ENCODE measurements at places on chromosomes 4 and X. TPM values are rescaled to one million over a fixed set of nuclear protein-coding genes. Genes with fewer than 3 reads are reported as not detected.

Gene MAP7D3
- total RNA-seq: 20.5 TPM

Gene FGFR3
- total RNA-seq: 0.21 TPM

Gene MAGEA8
- not detected for total RNA-seq

DNA sequence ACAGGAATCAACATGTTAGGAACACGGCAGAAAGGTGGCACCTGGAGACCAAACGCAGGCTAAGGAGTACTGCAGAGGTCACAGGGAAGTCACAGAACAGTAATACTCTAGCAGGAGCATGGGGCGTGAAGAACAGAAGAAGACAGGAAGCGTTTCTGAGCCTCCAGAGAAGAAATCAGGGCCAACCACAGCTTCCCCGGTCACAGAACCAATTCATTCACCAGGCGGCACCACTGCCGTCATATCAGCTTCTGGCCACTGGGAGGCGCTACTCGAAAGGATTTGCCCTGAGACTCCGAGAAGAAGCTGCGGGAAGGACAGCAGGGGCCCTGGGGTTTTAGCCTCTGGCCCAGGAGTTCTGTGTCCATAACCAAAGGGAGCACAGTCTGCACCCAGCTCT lies 78.0 kb upstream of the DRD5 start:
- H3K27me3 ChIP-seq: no peaks in the 10 kb centered on the region
- peaks cover 11% of the 10 kb centered on the region for H3K4me1 ChIP-seq
- peak; percentile 86 for DNase-seq
- H3K27ac ChIP-seq: no peak overlapping the region
- no peak overlapping the region for H3K4me3 ChIP-seq

- no peaks in the 10 kb centered on the region for H3K36me3 ChIP-seq
- no peaks in the 10 kb centered on the region for H3K4me1 ChIP-seq
- peaks cover 1% of the 10 kb centered on the region for H3K27me3 ChIP-seq
- DNase-seq: no peak
- no peak overlapping the region for H3K4me3 ChIP-seq
These were observed 81.0 kb upstream of the ARMCX2 start for GRCh38 chrX:101740642-101741041.

DNA sequence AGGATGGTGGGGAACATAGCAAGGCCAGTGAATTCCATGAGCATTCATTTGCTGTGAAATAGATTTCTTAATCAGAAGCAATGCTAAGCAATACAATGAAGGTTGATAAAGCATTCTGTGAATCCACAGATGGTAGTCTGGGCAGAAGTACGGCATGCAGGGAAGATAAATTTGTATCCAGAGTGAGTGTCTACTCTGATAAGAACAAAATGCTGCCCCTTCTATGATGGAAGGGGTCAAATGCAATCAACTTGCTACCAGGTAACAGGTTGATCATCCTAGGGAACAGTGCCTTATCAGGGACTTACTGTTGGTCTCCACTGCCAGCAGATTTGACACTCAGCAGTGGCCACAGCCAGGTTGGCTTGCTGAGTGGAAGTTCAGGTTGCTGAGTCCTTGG lies 189.4 kb downstream of the MAB21L2 start:
- no peak for DNase-seq
- H3K27me3 ChIP-seq: no peaks in the 10 kb centered on the region
- H3K4me3 ChIP-seq: no peak overlapping the region
- H3K4me1 ChIP-seq: peaks cover 14% of the 10 kb centered on the region
- H3K36me3 ChIP-seq: peaks cover 11% of the 10 kb centered on the region

DNA sequence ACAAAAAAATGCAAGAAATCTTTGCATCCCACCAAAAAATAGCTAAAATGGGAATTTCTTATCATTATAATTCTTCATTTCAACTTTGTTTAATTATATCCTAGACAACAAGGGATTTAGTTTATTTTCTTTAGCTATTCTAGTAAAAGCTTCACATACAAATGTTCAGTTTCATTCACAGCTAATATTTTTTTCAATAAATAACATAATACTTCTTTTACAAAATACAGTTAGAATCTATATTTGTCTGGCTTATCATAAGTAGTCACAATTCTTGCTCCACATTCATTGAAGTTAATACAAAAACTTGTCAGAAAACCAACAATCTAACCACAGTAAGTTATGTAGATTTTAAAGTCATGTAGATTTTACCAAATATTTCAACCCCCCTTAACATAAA lies 414.4 kb downstream of the FAT4 start:
- H3K36me3 ChIP-seq: no peaks in the 10 kb centered on the region
- DNase-seq: no peak
- no peak overlapping the region for H3K4me3 ChIP-seq
- H3K27me3 ChIP-seq: no peaks in the 10 kb centered on the region
- no peak overlapping the region for H3K27ac ChIP-seq
- H3K4me1 ChIP-seq: no peaks in the 10 kb centered on the region

DNA sequence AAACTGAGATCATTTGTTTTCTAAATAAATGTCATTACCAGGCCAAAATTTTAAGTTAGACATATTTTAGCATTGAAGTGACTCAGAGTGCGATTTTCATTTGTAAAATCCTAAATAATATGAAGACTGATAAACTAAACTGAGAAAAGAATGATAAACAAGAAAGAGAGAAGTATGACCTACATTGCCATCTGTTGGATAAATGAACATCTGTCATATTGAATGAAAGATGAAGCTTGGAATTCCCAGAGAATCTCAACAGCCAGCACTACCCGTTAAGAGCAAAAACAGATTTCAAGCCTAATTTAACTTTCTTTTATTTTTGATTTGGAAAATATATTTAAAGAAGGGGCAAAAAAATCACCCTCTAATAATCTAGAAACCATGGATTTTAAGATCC lies 591.0 kb upstream of the ATOH1 start:
- no peaks in the 10 kb centered on the region for H3K4me1 ChIP-seq
- H3K36me3 ChIP-seq: no peaks in the 10 kb centered on the region
- DNase-seq: no peak
- no peaks in the 10 kb centered on the region for H3K27me3 ChIP-seq

DNA sequence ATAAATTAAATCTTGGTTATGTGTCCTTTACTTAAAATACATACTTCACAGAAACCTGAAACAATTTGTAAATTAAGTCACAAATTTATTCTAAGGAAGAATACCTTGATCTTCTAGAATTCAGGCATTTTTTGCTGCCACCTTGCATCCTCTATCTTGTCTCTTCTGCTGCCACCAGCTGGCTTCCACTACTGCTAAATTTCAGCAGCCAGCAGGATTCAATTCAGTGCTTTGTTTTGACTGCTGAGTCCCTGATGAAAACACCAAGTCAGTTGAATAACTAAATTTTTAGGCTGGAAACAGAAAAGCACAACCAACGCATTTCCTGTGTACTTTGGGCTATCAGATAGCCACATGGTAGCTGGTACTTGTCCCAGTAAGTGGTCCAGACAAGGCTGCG lies 2.4 kb upstream of the MBTPS2 start:
- no peak for DNase-seq
- H3K4me1 ChIP-seq: peaks cover 14% of the 10 kb centered on the region
- no peaks in the 10 kb centered on the region for H3K36me3 ChIP-seq
- no peak overlapping the region for H3K27ac ChIP-seq

DNA sequence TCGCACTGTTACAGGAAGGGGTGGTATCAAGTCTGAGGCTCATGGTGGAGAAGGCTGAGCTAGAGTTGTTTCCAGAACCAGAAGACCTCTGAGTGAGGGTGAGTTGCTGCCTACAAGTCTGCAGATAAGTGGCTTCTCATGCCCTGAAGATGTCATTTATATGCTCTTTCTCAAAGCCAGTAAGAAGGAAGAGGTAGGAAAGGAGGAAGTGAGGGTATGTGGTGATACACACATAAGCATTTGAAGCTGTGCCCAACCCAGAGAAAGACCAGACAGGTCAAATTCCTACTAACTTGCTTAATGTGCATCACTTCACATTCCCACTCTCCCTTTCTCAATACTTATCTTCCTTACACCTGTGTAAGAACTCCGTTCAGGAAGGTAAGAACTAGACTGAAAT lies at the start of gene PPBP:
Gene PPBP (minus strand): TSS at position 130 of the 400 bp plus-strand sequence. CDS start 87 bp downstream, at position 43.
- H3K27ac ChIP-seq: no peak within 1 kb of the TSS
- no peak for DNase-seq
- H3K36me3 ChIP-seq: no peaks in the 10 kb centered on the region
- H3K4me1 ChIP-seq: no peaks in the 10 kb centered on the region

- H3K36me3 ChIP-seq: no peaks in the 10 kb centered on the region
- no peak for DNase-seq
- no peaks in the 10 kb centered on the region for H3K27me3 ChIP-seq
- H3K4me3 ChIP-seq: no peak overlapping the region
These were observed 128.1 kb upstream of the STK26 start for GRCh38 chrX:131894995-131895394.

DNA sequence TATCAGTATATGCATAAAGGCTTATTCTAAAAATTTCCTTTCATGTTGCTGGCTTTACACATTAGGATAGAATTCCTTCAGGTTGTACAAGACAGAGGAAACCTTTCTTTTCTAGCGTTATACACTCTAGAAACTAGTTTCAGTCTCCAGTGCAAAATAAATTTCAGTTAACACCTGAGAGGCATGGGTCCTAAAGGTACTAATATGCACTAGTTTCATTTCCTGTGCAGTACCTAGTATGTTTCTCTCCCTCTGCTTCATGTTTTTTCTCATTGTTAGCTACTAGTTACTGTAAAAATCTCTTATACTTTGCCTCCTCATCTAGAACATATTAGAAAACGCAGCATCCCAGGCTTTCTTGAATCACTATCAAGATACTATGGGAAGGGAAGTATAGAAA lies 54.0 kb downstream of the SNX25 start:
- DNase-seq: no peak
- peaks cover 16% of the 10 kb centered on the region for H3K36me3 ChIP-seq
- H3K27me3 ChIP-seq: no peaks in the 10 kb centered on the region
- H3K27ac ChIP-seq: no peak overlapping the region

DNA sequence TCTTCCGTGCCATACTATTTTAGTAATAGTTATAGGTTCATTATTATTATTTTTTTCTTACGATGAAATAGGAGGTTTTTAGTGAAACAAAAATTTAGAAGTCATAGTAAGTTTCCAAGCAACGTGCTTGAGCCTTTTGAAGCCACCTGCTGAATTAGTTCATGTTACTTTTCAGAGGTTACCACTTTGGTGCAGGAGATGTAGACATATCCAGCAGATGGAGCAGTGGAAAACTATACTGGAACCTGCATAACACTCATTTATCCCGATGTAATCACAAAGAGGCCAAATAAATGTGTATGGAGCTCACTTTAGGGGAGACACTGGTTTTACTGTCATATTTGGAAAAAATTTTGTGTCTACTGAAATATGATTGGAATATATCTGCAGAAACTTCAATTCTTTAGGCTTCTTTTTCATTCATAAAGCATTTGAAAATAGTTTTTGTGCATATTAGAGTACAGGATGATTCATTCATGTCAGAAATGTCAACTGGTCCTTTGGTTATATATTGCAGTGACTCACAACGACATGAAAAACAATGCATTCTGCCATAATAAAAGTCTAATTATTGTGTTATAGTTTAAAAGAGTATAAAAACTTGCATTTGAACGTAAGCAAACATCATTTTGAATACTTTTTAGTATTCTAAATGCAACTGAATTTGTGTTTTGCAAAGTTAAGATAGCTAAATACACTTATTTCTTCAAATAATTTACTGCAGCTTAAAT lies 2182.9 kb upstream of the TENM3 start:
- peaks cover 36% of the 10 kb centered on the region for H3K27me3 ChIP-seq
- no peak for DNase-seq
- H3K27ac ChIP-seq: no peak overlapping the region

DNA sequence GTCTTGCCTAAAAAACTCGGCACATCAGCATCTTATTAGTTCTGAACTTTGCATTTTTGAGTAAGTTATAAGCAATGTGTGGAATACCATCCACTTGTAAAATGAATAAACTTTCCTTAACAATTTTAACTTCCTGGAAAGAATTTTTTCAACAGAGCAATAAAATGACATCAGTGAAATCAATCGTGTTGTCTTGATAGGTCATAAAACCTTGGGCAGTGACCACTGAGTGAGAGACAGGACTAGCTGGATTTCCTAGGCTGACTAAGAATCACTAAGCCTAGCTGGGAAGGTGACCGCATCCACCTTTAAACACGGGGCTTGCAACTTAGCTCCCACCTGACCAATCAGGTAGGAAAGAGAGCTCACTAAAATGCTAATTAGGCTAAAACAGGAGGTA lies 403.0 kb upstream of the CNKSR2 start:
- no peaks in the 10 kb centered on the region for H3K36me3 ChIP-seq
- DNase-seq: no peak
- no peaks in the 10 kb centered on the region for H3K4me1 ChIP-seq
- no peaks in the 10 kb centered on the region for H3K27me3 ChIP-seq
- no peak overlapping the region for H3K4me3 ChIP-seq
- H3K27ac ChIP-seq: no peak overlapping the region

DNA sequence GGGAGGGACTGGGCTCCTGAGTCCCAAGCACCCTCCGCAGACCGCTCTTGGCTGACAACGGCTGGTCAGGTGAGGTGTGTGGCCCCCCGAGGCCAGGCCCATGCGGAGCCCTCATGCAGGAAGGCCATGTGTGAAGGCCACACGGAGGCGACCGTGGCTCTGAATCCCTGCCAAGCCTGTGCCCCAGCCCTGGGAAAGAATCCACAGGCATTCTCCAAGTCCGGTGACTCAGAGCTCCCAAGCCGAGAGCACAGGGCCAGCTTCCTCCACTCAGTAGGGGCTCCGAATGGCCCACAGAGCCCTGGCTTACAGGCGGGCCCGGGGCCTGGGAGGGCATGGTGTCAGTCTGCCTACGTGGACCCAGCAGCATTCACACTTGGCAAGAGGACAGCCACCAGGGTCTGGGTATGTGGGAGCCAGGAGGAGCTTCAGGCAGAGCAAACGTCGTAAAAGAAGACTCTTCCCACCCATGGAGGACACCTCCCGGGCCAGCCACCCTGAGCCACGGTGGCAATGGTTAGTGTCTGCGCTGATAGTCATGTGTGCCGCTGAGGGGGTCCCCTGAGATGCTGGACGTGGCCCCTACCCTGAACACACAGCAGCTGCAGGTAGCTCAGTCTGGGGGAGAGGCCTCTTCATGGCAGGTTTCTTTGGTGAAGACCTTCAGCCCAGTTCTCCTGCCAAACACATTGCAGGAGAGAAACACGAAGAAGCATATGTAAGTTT lies 105.7 kb downstream of the PSAPL1 start:
- H3K27ac ChIP-seq: no peak overlapping the region
- no peak for DNase-seq
- no peaks in the 10 kb centered on the region for H3K4me1 ChIP-seq
- H3K27me3 ChIP-seq: peaks cover 5% of the 10 kb centered on the region

- no peak for DNase-seq
- H3K36me3 ChIP-seq: no peaks in the 10 kb centered on the region
- no peak overlapping the region for H3K27ac ChIP-seq
- no peaks in the 10 kb centered on the region for H3K4me1 ChIP-seq
- no peak overlapping the region for H3K4me3 ChIP-seq
These were observed 225.3 kb upstream of the LNX1 start for GRCh38 chr4:53816561-53816960.

- H3K27ac ChIP-seq: no peak overlapping the region
These were observed 236.8 kb downstream of the GPAT3 start for GRCh38 chr4:83772685-83773084.

Data from activated CD4-positive, alpha-beta memory T cell treated with anti-CD3 and anti-CD28 coated beads for 36 hours (primary cell).